CD8-positive, alpha-beta memory T cell (primary cell): ENCODE measurements at places on chromosomes 1 and 21. TPM values are rescaled to one million over a fixed set of nuclear protein-coding genes. Genes with fewer than 3 reads are reported as not detected.

Gene FMN2
- total RNA-seq: not detected

Gene CFAP141
- total RNA-seq: not detected

Gene C1orf94
- not detected for total RNA-seq

- no peak overlapping the region for H3K4me3 ChIP-seq
- H3K27ac ChIP-seq: no peak overlapping the region
- DNase-seq: no peak
- H3K4me1 ChIP-seq: peaks cover 38% of the 10 kb centered on the region
- no peaks in the 10 kb centered on the region for H3K36me3 ChIP-seq
Observed at GRCh38 chr1:182087304-182087703, 25.8 kb upstream of the ZNF648 start.

GRCh38 chr1:92480813-92481598, 5.7 kb downstream of the GFI1 start:
- no peaks in the 10 kb centered on the region for H3K27me3 ChIP-seq
- no peak for DNase-seq
- no peak overlapping the region for H3K4me3 ChIP-seq

- no peak overlapping the region for H3K4me3 ChIP-seq
- no peaks in the 10 kb centered on the region for H3K27me3 ChIP-seq
- H3K27ac ChIP-seq: no peak overlapping the region
- H3K4me1 ChIP-seq: peaks cover 8% of the 10 kb centered on the region
Observed at GRCh38 chr1:20699558-20699957, 18.2 kb downstream of the KIF17 start.

GRCh38 chr1:54399765-54400164, 6.4 kb downstream of the SSBP3 start:
- H3K4me1 ChIP-seq: peaks cover 37% of the 10 kb centered on the region
- H3K27me3 ChIP-seq: no peaks in the 10 kb centered on the region
- no peak overlapping the region for H3K27ac ChIP-seq

DNA sequence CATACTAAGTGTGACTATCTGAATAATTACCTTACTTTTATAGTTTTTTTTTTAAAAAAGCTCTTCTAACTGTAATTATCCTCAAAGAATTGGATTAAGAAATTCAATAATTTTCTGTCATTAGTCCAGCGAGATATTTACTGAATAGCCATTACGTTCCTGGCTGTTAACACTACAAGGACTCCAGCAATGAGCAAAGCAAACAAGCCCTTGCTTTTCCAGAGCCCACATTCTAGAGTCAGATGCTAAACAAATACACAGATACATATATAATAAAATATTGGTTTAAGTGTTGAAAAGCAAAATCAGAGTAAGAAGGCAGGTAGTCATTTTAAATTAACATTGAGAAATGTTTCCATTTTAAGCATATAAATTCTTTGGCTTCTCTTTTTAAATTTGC, 118.4 kb downstream of the ATF6 start:
- H3K27ac ChIP-seq: no peak overlapping the region
- H3K27me3 ChIP-seq: no peaks in the 10 kb centered on the region
- no peaks in the 10 kb centered on the region for H3K36me3 ChIP-seq
- H3K4me1 ChIP-seq: no peaks in the 10 kb centered on the region

DNA sequence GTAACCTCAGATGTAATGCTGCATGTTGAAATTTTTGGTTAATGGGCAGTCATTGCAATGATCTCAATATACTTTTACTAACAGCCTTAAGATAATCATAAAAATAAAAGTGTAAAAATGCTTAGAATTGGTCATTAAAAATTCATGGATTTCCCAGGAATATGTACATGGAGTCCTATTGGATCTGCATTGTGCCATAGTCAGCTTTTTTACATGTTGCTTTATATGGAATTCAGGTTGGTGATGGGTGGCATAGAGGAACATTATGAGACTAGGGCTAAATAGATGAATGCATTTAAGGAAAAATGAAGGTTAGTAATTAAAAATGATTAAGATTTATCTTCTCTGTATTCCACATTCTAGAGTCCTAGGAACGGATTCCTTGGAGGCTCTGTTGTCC, 103.2 kb downstream of the SLC35F3 start:
- H3K4me3 ChIP-seq: no peak overlapping the region
- no peaks in the 10 kb centered on the region for H3K36me3 ChIP-seq
- H3K4me1 ChIP-seq: no peaks in the 10 kb centered on the region
- DNase-seq: no peak
- H3K27ac ChIP-seq: no peak overlapping the region
